Neural crest cell (in vitro differentiated cells): ENCODE measurements at places on chromosomes 13 and 19.

DNA sequence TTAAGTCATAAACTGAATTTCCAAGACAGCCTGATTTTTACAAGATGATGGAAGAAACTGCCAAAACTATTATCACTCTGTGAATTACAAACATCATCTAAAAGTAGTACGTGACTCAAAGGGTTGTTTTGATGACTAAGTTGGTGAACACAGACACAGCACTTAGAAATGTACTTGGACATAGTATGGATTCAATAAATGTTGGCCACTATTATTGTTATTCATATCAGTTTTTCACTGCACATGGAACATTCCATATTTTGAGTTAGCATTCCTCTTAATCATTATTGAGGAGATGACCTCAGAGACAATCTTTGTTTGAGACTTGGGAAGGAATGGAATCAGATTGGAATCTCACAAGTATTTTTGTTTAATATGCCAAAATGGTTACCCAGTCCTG lies 172.9 kb downstream of the OXGR1 start:
- no peak for DNase-seq

- peak; percentile 30 for DNase-seq
These were observed 2.3 kb downstream of the TULP2 start for GRCh38 chr19:48896191-48896720.

GRCh38 chr13:78759704-78760103 lies 100.7 kb upstream of the OBI1 start:
- no peak for DNase-seq

DNA sequence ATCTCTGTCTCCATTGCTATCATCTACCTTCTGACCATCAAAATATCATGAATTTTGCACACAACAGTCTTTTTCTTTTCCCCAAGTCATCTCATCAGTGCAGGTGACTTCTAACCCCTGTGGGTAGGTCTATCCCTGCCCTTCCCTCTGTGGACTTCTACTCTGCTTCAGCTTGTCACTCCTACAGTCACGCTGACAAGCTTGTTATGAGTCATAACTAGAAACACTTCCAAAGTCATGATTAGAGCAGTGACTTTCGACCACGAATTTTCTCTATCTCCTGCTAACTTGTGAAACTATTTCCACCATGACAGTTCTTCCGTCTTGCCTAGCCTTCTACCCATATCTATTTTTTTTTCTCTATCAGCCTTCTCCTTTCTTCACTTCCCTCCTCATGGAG lies 343.7 kb upstream of the ARGLU1 start:
- DNase-seq, result no peak

- no peak for DNase-seq
These were observed 23.2 kb downstream of the PRKD2 start for GRCh38 chr19:46693760-46694159.

DNA sequence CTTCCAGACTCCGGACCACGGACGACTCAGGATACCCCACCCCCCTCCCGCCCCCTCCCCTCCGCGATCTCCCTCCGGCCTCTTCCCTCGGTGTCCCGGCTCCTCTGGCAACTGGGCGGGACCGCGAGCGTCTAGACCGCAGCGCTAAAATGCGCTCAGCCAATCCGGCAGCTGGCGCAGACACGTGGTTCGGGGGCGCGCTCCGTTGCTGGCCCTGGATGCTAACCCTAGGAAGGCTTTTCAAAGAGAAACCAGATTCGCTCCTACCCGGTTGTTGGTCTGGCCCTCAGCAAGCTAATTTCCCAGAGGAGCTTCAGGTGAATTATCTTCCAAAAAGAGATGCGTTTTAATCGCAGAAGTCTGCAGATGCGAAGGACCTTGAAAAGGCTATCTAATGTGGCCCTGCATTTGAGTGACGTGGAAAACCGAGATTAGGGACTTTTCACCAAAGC lies at the start of gene DZIP1:
DZIP1 (minus strand) TSS at position 106 of the 452 bp plus-strand sequence. CDS start 2,677 bp downstream, outside the sequence.
- DNase-seq, result peak; percentile 81

- DNase-seq, result no peak
These were observed 33.8 kb downstream of the COL4A2 start for GRCh38 chr13:110340812-110341444.

DNA sequence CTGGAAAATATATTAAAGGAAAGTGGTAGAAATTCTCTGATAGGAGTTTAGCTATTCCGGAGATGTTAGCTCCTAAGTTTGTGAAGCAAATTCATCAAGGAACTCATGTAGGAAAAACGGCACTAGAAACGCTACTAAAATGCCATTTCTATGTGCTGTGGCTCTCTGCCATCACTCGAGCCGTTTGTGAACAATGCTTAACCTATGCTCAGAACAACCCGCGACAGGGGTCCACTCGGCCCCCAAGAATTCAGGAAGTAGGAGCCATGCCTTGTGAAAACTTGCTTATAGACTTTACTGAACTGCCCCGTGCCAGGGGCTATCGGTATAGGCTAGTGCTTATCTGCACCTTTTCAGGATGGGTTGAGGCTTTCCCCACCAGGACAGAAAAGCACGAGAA lies 14.2 kb upstream of the SLC15A1 start:
- DNase-seq, result no peak

DNA sequence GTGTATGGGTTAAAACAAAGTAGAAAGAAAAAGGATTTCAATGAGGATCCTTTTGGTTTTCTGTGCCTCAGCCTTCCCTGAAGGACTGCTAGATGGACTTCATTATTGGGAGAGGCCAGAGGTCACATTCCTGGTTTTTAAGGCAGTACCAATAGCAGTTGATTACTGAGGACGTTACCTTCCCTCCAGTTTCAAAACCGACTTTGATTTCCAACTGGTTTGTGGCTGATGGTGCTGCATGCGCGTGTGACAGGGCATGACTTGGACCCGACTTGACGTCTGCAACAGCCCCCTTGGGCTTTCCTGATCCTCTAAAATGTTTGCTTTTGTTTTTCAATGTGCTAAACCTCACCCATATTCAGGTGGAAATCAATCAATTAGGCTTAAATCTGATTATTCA lies 314.3 kb upstream of the ARGLU1 start:
- no peak for DNase-seq

GRCh38 chr13:70390968-70391367 lies 282.7 kb upstream of the KLHL1 start:
- DNase-seq, result no peak

- no peak for DNase-seq
These were observed 51.3 kb downstream of the PTPRS start for GRCh38 chr19:5289060-5289990.

DNA sequence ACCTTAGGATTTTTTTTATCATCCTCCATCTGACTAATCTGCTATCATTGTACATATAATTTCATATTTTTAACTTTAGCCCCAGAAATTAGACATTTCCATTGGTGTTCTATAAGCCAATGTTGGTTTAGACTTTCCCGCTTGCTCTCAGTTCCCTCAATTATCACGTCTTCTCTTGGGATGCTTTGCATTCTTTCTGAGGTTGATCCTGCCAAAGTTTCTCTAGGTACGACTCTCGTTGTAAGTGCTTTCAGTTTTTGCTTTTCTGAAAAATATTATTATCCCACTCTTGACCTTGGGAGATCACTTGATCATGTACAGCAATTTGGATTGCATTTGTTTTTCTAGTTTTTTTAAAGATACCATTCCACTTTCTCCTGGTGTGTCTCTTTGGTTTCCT lies 270.2 kb downstream of the IRS2 start:
- DNase-seq, result no peak

DNA sequence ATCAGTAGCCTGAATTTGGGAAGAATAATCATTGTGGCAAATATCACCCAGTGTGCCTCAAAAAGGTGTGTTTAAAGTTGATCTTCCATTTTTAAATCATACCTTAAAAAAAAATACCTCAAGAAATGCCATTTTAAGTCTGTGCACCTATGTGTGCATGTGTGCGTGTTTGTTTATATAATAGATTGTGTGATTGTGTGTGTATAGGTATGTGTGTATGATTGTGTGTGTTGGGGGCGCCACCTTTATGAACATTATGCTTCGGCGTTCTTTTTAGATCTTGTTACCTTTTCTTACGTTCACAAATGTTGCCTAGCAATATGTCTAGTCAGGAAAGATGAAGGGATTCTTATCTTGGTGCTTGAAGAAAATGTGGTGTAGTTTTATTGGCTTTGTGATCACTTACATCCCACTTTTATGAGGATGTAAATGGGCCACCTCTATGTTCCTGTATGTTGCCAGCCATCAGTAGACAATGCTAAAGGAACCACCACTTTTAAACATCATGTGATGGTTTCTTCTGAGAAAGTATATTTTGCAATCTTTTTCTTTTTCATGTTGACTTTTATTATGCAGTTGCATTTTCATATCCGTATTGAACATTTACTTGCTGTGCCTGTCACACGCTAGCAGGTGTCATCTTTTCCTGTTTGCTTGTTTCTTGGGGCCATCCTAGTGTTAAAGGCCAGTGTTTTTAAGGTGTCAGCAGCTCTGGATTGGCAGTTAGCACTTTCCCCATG lies 2.2 kb upstream of the IRS2 start:
- no peak for DNase-seq

DNA sequence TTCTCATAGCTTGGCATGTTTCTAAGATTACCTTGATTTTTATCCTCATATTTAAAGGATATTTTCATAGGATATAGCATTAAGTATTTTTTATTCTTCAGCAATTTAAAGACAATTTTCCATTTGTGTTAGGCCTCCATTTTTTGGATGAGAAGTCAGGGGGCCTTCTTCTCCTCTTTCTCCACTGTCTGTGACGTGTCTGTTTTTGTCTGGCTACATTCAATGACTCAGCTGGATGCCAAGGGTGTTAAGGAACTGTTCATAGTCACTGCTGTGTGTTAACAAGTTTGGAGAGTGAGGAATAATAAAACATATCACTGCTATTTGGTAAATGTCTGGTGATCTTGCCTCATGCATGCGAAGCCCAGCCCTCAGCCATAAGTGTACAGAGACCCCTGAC lies 36.4 kb downstream of the ZNF582 start:
- DNase-seq, result no peak

DNA sequence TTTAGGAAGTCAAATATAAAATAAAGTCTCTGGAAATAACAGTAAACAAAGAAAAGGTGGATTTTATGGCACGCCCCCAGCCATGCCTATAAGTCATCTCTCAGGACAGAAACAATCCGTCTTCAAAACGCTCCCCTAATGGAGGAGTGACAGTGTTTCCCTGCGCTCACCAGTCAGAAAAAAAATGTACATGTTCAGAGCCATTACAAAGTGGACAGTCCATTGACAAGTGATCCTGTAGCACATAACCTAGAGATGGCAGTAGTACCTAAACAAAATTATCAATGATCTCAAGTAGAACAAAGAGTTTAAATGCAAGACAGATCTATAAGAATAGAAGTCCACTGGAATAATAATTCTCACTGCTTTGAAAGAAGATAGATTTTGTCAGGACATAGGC lies 891.7 kb upstream of the MIR17HG start:
- DNase-seq, result no peak

DNA sequence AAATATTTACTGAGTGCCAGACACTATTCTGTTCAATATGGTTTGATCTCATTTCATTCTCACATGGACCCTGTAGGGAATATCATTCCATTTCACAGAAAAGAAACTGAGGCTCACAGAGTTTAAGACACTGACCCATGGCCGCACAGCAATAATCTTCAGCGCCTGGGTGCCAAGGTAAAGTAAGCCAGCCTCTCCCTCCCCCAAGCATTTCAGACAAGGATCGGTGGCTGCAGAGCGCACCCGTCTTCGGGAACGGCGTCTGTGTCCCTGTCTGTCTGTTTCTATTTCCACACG lies 4.3 kb upstream of the PDE4A start:
- DNase-seq, result no peak

DNA sequence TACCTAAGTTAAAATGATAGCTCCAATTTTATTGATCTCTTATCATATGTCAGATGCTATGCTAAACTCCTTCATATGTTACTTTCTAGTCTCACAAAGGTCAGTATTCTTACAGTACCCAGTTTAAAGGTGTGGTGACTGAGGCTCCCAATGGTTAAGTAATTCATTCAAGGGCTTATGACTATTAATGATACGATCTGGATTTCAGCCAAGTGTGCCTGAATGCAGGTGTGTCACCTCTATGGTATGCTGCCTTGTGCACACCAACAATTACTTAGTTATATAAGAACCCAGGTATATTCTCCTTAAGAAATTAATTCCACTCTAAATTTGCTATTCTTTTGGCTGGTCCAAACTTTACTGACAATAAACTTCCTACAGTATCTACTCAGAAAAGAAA lies 84.6 kb upstream of the TRPC4 start:
- DNase-seq, result no peak

- no peak for DNase-seq
These were observed 106.8 kb downstream of the TNFSF13B start for GRCh38 chr13:108376308-108376707.

GRCh38 chr19:11560404-11561051 lies 1.5 kb upstream of the ELOF1 start:
- peak; percentile 52 for DNase-seq

DNA sequence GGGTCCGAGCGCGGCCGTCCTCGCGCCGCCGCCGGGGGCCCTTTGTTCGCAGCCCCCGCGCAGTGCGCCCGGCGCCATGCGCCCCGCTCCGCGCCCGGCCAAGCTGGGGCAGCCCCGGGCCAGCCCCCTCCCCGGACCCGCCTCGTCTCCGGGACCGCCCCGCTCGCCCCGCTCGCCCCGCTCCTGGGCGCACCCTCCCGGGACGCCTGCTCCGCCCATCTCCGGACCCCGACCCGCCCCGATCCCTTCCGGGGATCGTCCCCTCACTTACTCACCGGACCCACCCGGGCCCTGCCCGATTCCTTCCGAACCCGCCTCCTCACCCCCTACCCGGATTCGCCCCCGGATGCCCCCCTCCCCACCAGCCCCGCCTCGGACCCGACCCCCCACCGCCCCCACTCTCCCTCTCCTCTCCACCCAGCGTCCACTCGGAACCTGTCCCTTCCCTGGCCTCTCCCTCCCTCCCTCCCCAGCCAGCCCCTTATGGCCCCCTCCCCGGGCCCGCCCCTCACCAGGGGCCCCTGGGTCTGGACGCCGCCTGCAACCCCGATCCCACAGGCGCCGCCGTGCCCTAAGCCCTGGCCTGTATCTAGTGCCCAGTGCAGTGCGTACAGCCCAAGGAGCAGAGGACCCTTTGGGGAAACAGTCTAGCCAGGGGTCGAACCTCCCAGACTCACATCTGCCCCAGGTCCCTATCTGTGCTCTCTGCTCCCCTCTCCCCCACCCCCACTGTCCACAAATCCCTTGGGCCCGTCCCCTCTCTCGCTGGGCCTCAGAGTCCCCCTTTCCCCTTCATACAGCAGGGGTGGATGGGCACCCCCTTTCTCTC lies at the start of gene CPAMD8:
CPAMD8 (minus strand) TSS at position 105 of the 829 bp plus-strand sequence. CDS start 168 bp downstream, outside the sequence.
- no peak for DNase-seq

DNA sequence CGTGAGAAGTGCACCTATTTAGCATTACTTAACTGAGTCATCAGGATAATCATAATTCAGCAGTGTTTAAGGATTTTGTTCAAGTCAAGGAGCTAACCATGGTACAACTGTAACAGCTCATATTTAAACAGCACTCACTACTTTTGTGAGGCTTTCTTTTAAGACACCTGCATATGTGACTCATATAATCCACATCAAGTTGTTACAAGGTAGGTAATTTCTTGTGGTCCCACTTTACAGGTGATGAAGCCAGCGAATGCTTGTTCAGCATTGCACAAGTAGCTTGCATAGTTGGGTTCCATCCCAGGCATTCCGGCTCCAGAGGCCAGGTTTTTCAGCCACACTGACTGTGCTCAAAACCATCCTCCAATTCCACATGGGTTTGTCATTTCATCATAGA lies 569.2 kb downstream of the MYO16 start:
- DNase-seq, result no peak
